Stimulated activated CD8-positive, alpha-beta memory T cell treated with anti-CD3 and anti-CD28 coated beads, Interleukin-15, amount 100 ng/mL, for 24 hours (primary cell): ENCODE measurements at places on chromosomes 12 and 14.

DNA sequence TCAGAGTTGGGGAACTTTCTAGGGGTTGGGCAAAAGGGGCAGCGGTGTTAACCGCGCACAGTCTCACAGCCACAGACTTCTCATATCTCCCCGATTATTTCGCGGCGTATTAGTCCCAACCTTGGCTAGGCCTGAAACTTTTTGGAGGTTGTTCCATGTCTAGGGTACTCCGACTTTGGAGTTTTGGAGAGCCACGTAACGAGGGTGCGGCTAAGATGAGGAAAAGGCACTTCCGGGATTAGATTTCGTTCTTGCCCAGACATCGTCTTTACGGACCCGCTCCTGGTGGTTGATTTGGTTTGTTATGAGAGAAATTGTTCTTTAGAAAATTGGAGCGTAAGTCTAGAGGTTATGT, 513 bp downstream of the CCNK start:
- DNase-seq, result no peak

GRCh38 chr14:28773861-28774691, 7.5 kb downstream of the FOXG1 start:
- DNase-seq, result no peak

DNA sequence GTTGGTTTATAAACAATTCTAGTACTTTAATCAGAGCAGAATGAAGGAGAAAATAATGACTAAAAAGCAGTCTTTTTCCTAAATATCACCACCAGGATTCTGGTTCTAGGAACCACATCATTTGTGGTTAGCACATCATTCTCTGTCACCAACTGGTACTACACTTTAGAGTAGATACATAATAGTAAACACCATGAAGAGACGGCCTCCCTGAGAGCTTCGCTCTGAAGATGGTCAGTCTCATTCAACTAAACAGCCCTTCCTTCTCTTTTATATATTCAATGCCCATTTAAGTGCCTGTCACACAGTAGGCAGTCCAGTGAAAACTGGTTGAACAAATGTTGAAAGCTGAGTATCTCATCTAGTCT, 10.9 kb downstream of the SLC38A2 start:
- no peak for DNase-seq

DNA sequence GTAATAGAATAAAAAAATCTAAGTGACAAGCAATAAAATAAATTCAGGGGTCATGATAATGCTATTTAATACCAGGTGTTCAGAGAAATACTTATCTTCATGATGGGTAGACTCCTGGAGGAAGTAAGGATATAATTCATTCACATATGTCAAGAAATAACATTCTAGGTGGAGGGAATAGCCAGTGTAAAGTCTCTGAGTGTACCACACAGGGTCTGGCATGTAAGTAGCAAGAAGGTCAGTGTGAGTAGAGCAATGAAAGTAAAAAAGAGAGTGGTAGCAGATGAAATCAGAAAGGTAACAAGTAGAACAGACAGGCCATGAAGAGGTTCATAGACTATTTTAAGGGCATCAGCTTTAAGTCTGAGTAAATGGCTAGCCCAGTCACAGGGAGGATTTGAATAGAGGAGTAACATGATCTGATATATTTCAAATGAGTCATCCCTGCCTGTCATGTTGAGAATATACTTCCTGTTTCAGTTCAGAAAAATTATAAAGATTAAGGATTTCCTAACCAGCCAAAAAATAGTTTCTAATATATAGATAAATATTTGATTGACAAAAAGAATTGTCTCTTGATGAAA, 519.9 kb downstream of the C12orf50 start:
- DNase-seq, result no peak

DNA sequence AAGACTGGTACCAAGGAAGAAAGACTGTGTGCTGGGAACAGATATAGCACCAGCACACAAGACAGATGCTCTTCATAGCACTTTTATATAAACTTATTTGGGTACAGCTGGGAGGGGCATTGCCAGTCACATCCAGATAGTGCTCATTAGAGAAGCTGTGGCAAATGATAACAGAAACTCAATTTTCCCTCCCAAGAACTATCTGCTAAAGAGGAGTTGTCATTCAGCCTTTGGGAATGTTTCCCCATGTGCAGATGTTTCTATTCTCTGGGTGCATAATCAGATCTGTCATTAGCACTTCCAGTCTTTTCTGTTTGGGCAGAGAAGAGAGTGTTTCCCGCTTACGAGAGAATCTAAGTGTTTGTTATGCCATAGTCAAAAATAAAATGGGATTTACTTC, 714.9 kb upstream of the MDGA2 start:
- no peak for DNase-seq
